Gastroesophageal sphincter (tissue), 4 donors: ENCODE measurements at places on chromosomes 3 and 15.

- ATAC-seq = no peak
These were observed 27.0 kb upstream of the UBE3A start for GRCh38 chr15:25465835-25466234.

DNA sequence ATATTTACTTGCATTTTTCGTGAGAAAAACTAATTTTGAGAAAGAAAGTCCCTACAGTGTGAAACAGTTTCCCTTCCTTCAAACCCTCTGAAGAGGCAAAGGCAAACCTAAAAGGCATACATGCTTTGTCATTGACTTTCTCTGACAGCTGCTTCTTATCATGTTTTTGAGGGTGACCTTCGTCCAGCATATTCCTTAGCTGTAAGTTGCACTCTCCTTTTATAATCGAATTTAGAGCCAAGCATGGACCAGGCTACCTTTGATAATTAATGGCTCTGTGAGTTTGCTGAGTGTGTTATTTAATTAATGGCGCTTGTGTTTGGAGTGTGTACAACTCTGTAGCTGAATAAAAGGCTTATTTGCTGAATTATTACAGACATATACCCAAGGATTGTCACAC lies 684.2 kb upstream of the CFAP20DC start:
- no peak for ATAC-seq

GRCh38 chr3:47210863-47211405 lies 47.0 kb upstream of the SETD2 start:
- ATAC-seq = no peak

DNA sequence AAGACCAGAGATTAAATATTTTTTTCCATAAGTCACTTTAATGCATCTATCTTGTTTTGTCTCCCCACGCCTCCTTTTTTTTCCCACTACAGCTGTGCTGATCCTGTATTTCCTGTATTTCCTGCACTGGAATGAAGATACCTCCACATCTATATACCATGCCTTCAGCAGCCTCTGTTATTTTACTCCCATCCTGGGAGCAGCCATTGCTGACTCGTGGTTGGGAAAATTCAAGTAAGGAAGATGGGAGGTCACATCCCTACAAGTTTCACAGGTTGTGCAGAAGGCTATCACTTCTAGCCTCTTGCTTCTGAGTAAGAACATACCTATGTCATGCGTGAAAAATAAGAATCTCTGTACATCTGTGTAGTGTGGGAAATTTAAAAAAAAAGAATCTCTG lies 3.1 kb downstream of the SLC15A2 start:
- no peak for ATAC-seq

DNA sequence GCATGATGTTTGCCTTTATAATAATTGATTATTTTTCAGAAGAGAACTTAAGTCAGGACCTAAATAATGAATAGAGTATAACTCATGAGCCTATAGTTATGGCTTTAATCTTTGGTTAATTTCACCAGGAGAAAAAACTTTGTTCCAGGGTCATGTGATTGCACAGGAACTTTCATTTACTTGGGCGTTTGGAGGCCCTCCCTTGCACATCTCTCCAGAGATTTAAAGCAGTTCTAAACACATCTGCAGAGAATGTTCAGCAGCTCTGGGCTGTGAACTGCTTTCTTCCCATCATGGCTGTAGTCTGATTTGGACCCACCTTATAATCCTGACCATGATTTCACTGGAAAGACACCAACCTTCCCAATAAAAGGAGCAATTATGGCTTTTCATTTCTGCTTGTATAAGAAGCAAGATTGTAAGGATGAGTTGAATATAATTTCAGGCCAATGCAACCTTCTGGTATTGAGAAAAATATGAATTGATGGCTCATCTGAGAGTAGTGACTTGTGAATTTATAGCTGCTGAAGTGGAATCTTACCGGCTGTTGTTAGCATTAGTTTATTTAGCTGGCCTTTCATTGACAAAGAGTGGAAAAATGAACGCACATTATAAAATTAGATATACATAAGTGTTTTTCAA lies 80.9 kb upstream of the PRTG start:
- ATAC-seq = peak; percentile 68
